ENCODE measurements at places on chromosomes 5 and 9.

DNA sequence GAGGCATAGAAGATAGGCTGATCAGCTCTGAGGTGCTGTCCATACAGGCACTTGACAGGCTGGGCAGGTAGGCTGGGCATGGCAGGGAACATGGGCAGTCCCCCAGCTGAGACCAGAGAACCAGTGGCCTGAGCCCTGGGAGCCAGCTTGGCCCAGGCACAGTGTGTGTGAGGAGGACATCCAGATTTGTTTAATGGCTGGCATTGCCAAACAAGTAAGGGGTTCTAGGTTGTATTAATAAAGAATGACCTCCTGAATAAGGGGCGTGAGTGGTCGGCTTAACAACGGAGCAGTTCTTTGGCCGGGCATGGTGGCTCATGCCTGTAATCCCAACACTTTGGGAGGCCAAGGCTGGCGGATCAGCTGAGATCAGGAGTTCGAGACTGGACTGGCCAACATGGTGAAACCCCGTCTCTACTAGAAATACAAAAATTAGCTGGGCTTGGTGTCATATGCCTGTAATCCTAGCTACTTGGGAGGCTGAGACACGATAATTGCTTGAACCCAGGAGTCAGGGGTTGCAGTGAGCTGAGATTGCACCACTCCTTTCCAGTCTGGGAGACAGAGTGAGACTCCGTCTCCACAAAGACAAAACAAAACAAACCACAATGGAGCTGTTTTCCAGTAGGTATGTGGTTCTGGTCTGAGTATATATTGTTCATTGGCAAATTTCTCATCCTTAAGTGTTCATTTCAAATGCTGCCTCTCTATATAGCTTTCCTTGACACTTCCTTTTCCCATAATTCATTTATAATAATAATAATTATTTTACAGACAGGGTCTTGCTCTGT, 56.2 kb downstream of the ANGPTL2 start:
- DNase-seq: no peak

DNA sequence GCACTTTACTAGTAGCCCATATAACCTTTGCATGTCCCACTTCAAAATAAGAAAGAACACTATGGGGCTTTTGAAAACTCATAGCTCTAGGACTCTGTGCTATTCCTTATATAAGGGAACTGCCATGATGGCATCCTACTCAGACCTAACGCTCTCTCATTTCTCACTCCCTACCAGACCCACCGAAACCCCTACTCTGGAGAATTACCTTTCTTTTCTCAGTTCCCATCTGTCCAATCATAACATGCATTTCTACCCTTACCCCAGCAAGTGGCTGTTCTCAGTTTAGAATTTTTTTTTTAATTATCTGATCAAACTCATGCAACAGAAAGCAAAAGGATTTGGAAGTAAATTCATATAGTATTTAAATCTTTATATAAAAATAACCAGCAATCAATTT, 27.3 kb downstream of the CARNMT1 start:
- no peak for DNase-seq

DNA sequence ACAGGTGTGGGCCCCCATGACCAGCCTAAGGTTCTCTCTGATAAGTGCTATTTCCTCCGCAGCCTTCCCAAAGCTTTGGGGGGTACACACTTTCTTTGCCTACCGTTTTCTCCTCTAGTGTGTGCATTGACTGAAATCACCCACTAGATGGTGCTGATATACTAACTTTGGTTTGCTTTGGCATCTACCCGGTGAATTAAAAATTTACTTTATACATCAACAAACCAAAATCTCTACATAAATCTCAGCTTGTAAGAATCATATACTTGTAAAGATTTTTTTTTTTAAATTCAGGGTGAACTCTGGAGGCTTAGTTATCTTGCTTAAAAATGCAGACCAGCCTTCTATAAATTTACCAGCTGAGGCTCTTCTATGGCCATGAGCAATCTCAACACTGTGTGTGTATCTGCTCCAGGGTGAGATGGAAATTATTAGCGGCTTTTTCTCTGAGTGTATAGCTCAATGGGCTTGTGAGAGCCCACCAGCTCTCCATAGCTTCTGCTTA, 475.7 kb upstream of the TNC start:
- peak; percentile 33 for DNase-seq

GRCh38 chr5:115382989-115383388, 86.5 kb upstream of the CCDC112 start:
- no peak for DNase-seq

DNA sequence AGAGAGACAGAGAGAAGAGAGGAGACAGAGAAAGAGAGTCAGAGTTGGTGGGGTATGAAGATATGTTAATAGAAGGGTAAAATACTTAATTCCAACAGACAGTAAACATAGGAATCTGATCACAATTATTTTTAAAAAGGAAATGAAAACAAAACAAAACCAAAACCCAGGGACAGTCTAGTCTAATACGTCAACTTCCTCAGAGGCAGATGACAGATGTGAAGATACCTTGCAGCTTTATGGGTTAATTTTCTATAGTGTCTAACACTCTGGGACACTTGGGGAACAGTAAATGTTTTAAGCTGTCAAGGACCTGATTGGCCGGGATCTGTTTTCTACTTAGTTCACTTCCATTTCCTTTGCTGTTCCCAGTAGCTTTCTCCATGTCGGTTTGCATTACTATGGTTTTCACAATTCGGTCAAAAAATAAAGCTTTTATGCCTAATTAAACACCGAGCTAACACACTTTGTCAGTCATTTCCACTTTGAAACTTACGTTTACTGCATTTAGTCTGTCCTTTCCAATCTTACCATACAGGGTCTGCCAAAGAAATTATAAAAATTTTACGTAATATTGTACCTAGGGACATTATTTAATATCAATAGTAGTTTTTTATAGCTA, 216.5 kb downstream of the MCTP1 start:
- DNase-seq: no peak

DNA sequence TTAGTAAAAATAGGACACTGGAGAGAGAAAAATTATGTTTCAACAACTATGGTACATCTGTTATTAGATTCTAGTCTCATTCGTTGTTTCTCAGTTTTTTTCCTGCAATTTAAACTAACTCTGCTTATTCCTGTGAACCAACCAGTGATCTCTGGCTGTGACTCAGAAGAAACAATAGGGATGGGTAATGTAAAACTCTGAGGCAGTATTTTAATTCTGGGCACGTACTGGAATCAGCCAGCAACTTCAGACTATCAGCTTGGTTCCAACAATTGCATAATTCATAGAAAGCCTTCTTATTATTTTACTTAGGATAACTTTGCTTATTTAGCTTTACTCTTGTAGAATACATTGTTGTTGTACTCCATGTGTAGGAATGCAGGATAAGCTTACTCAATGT, 28.8 kb downstream of the MLLT3 start:
- DNase-seq: peak; percentile 43

- no peak for DNase-seq
Measured at GRCh38 chr5:149056616-149057165, 6.2 kb downstream of the SH3TC2 start.

DNA sequence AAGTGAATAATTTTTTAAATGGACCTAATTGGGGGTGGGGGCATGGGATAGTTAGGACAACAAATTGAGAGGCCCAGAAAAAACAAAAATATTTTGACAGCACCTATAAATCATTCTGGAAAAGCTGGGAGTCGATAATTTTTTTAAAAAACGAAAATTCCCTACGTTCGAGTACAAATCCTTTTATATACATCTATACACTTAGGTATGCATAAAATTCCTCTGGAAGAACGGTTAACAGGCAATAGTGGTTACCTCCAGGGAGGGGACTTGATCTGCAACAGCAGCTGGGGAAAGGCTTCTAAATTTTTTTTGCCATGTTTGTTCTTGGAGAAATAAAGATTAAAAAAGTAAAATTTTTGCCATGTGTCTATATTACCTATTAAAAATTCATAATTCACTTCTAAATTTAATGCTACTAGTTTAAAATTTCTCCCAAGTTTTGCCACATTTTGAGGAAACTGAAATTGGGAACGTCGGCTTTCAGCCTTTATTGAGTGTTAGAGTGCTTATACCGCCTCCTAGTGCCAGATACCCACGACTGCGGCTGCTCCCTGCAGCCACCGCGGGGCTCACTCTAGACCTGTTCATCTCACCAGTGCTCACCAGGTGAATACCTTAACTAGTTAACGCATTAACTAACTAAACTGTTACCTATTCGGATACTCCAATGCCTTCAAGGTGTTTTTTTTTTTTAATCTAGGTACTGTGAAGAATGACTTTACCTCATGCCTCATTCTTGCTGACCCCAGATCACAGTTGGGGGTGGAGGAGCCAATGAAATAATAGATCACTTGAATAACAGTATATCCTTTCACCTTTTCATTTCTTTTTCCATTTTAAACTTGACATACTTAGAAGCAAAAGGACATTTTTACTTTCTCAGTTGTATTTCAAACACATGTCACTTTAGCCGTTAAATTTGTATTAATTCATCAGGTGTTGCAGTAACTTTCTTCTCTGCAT, 1.8 kb upstream of the BHMT start:
- DNase-seq: no peak

DNA sequence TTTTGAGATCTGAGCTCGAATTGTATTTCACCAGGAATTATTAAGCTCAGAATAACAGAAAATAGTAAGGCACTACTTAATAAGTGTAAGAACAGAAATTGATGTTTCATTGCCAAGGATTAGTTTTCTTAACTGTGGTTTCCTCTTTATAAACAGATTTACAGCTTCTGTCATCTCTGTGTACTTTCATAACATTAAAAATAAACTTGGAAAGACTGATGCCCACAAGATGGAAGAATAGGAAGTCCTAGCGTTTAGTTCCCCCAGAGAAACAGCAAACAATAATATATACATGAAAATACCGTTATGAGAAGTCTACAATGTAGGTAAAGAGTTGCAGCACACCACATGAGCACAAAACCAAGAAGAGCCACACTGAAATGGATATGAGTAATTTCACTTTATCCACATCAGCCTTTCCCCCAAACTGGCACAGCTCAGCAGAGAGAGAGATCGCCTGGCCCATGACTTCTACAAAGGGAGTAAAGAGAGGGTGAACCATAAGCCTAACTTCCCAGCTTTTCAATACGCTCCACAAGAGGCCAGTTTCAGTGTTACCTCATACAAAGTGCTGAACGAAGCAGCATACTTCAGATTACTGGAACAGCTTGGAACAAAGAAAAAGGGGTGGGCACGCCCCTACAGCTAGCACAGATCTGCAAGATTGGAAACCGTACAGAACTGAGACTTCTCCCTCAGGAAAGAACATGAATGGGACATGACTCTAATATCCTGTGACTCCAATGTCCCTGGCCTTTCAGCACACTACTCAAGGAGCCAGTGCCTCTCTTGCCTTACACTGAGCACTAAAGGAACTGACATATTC, 75.4 kb downstream of the EMB start:
- DNase-seq: no peak

DNA sequence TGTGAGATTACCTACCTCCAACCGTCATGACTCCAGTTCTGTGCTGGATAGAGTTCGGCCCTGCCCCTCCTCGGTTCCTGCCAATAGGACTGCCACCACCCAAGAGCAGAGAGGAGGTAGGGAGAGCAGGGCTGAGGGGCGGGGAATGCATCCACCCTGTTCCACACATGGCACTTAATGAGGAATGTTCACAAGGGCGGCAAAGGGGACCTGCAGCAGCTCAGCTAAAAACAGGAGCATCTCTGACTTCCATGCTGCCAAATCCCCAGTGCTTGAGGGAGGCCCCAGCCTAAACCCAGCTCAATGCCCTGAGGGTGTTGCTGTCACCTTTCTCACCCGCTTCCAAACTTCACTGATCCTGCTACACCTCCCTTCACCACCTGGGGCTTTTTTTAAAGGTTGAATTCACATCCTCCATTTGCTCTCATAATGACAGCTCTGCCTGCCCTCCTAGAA, 7.8 kb upstream of the DELE1 start:
- DNase-seq: no peak

- peak; percentile 39 for DNase-seq
Measured at GRCh38 chr5:91235271-91235694, 147.8 kb downstream of the ARRDC3 start.

DNA sequence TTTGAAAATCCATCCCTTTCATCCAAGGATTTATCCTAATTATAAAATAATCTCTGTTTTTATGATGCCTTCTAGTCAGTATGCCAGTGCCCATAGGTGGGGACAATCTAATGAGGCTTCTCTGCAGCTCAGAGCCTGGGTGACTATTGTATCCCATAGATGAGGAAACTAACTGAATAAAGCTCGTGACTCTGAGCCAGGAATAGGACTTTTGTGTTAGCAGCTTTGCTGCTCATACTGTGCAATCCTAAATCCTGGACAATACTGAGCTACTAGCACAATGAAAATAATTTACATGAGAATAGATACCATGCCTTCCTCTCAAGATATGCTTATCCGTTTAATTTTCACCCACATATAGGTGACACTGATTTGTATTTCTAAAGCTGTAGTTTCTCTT, 443.0 kb downstream of the PLK2 start:
- DNase-seq: no peak

DNA sequence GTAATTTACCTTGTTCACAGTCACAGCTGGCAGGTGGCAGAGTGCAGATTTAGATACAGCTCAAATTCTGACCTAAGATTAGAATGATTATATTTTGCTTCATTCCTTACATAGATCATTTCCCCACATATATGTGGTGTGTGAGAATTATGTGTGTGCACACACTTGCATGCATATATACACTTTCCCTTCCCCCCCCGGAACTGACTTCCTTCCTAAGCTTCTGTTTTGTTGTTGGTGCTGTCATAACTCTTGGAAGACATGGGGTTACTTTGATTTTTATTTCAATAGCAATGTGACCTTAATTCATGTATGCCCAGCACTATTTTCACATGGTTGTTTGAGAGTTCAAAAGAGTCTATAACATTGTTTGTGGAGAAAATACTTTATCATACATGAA, 112.8 kb downstream of the CMYA5 start:
- DNase-seq: peak; percentile 29

DNA sequence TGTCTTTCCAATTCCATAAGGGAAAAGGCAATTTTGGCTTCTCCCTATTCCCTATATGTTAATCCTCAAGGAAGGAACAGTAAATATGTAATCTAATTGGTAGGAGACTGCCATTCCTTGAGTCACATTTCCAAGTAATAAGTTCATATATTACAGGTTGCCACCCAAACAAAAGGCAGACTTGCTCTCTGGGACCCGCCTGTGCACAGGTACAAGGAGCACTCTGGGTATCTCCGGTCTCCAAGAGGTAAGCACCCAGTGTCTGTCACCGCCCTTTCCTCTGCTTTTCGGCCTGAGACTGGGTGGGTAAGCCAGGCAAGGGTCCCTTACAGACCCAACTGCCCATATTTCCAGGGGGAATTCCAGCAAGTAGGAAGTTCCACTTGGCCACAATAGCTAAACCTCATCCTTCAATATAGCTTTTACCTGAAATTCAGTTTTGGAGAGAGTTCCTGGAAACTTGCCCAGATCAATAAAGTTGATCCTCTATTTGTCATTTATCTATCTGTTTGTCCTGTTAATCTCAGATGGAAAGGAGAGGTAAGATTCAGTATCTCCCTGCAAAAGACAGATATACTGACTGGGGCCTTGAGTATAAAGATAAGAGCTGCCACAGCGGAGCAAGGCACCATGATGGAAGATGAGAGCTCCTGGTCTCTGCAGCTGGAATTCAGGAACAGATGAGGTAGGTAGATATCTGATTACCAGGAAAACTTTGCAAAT, 81.8 kb downstream of the SUSD1 start:
- DNase-seq: no peak

Measured in endothelial cell of umbilical vein (primary cell).